ENCODE measurements at places on chromosomes 2 and 18.

GRCh38 chr2:201269764-201270163 is 9.4 kb downstream of the CASP8 start:
- no peak for DNase-seq

DNA sequence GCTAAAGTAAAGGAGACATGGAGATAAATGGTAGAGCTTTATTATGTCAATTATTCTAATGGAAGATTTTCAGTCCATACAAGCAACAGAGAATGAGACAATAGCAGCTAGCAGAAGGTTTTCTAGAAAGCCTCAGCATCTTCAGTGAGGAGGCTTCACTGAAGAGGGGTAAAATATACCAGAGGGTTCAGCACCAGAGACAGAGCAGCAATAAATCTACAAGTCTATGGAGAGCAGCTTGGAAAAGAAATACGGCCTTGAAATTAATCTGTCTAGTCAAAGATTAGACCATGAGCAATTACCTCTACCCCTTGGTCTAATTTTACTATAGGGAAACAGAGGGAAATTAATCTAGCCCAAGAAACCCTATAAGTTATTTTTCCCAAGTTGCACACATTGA is 185.7 kb upstream of the CRIM1 start:
- DNase-seq = no peak

DNA sequence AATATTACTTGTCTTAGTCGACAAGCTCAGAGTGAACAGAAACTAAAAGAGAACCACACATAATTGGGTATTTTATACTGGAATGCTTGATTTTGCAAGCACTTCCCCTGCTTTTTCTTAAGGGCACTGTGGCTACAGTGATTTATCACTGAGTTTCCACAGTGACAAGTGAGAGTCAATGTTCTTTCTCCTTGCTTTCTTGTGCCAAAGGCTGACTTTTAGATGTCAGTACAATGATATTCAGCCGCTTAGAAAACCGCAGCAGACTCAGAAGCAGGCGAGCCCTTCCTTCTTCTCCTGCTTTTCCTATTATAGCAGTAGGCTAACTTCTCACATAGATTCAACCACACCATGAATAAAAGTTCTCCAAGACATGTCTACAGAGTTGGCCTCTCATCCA is 1603.6 kb upstream of the NXPH2 start:
- DNase-seq = no peak

GRCh38 chr18:63322206-63322605 is 2.6 kb upstream of the BCL2 start:
- no peak for DNase-seq

DNA sequence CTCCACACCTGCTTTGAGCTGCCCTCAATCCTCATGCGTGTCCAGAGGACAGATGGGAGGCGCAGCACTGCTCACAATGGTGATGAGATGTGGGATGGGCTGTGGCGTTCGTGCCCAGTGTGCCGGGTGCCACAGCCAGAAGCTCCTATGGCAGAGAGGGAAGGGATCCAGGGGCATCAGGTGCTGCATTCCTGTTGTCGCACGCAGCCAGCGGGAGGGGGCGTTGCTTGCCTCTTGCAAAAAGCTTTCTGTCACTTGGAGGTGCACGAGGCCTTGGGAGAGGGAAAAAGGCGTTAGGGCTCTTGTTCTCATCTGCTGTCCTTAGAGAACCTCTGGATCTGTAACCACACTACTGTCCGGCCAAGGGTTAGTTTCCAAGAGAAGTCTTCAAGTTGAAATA is 29.2 kb upstream of the ALLC start:
- DNase-seq = no peak

GRCh38 chr2:47695800-47696477 is 87.0 kb upstream of the MSH6 start:
- no peak for DNase-seq

DNA sequence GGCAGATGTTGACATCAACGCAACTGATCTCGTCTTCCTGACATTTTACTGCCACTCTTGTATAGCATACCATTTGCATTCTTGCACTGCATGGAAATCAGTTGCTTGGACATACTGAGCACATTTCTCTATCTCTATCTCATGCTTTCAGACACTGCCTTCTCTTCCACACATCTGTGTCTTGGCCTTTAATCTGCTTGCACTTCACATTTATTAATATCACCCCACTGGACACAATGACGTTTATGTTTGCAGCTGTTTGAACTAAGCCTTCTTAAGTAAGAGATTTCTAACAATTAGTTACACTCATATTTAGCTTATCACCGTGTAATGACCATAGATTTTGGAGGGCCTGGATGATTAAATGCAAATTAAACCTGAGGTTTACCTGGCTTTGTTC is 229.8 kb upstream of the CDH19 start:
- no peak for DNase-seq

DNA sequence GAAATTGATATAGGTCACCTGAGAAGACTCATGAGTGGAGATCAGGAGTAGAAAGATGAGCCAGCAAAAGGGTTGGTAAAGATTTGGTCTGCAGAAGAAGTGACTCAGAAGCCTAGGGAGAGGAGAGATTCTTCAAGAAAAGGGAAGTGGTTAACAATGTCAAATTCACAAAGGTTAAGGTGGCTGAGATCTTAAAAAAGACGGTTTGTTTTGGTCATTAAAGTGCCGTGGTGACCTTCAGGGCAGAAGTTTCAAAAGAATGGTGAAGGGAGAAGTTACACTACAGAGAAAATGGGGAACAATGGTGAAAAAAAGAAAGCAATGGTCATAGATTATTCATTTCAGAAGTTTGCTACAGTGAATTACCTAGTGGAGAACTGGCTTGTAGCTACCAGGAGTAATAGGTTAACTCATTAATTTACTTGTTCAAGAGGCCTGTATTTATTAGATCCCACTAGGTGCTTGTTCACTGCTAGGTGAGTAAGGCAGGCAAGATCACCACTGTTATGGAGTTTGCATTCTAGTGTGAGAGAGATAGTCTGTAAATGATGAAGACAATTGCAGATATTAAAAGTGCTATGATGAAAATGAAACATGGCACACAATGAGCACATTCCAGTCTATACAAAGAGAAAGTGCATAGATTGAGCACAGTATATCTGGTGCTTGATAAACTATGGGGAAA is 43.0 kb downstream of the FBXO48 start:
- DNase-seq = no peak

GRCh38 chr18:52914148-52914547 is 574.2 kb downstream of the DCC start:
- no peak for DNase-seq

- DNase-seq = no peak
Observed at GRCh38 chr2:118698564-118698963, 148.9 kb downstream of the EN1 start.

- DNase-seq = no peak
Observed at GRCh38 chr2:196980473-196980872, 54.0 kb upstream of the PGAP1 start.

GRCh38 chr2:102140377-102140776 is 2.2 kb upstream of the IL1R1 start:
- DNase-seq = no peak

- DNase-seq = no peak
Observed at GRCh38 chr2:224166654-224167053, 127.6 kb upstream of the SERPINE2 start.

GRCh38 chr18:22275706-22276333 is 106.4 kb downstream of the GATA6 start:
- DNase-seq = no peak
